ENCODE measurements at places on chromosomes 16 and 17. TPM values are rescaled to one million over a fixed set of nuclear protein-coding genes. Genes with fewer than 3 reads are reported as not detected.

ZNF423 gene
- total RNA-seq = 0.42 TPM

DNA sequence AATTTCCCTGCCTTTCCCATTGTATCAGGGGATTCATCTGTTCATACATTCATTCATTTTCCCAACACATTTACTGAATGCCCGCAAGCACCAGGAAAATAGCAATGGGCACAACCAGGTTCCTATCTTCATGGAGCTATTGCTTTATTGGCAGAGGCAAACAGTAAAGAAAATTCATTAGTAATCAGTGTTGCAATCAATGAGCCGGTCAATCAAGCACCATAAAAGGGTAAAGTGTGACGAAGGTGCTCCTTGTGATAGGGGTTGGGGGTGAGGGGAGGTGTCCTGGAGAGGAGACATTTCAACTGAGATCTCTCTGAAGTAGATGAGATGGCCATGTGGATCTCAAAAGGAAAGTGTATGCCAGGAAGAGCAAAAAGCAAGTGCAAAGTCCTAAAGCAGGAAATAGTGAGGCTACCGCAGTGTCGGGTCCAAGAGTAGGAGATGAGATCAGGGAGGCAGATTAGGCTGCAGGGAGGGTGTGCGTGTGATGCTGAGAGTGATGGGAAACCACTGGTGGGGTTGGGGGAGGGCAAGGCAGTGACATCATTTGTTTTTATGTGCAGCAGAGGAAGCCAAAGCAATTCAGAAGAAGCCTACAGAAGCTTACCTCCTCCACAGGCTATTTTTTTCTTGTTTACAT is 28.4 kb downstream of the CDH13 start:
- no peak for DNase-seq

GRCh38 chr16:84916850-84917249 is 94.5 kb downstream of the ZDHHC7 start:
- DNase-seq = no peak

DNA sequence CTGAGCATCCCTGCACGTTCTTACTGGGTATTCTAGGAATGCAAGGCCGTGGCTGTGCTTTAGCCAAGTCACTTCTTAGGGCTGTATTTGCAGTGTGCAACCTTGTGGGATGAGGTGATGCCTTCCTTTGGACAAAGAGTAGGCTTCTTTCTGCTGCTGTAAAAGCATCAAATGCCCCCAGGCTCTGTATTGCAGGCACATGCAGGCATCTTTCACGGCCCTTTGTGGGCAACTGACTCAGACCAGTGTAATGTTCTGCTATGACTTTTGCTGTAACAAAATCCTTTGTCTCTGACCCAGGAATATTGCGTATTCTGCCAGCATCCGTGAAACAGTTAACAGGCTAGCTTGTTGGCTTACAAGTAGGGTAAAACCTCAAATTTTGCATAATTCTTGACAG is 30.9 kb upstream of the GCSH start:
- no peak for DNase-seq

PRSS33 gene
- not detected for total RNA-seq

DNA sequence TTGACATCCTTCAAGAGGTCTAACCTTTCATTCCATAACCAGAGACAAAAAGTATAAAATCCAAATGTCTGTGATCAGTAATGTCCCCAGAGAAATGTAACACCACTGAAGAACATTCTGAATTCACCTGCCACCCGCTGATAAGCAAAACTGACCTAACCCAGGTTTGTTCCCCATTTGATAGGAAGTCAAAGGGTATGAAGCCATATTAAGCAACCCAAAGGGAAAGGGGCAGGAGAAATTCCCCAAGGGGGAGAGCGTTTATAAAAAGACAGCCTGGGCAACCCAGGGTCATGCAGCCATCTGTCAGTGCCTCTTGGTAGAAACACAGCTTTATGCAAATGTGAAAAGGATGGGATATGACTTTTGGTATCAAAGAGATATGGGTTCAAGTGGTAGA is 30.7 kb upstream of the PIK3R6 start:
- DNase-seq = no peak

DNA sequence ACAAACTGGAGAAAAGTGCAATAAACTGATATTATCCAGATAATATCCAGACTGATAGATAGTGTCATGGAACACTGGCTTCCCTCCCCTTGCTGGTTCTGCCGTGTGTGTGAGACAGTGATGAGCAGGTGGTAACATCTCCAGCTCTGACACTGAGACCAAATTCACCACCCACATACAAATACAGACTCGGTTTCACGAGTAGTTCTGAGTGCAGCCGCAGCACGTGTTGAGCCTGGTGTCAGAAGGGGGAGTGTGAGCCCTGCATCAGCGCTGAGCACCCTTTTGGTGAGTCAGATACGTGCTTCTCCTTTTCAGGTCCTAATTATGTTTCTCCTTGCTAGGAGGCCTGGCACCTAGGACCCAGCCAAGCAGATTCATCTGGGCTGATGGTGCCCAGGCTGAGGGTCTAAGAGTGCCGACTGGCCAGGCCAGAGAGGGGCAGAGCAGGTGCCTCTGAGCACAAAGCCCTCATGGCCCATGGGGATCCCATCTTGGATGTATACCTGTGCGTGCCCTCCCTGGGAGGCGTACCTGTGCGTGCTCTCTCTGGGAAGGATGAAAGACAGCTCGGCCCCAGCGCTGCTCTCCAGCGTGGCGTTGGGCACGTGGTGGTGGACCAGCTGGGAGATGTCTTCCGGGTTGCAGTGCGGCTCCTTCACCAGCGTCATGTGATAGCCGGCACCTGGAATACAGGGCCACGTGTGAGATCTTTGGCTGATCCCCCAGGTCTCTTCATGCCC is 27.3 kb upstream of the RNPS1 start:
- no peak for DNase-seq

HEATR9 gene
- 0.08 TPM for total RNA-seq

CDH3 gene
- 0.19 TPM for total RNA-seq

GRCh38 chr16:89137666-89138512 is 33.7 kb upstream of the CDH15 start:
- DNase-seq = no peak

TAT gene
- 10.6 TPM for total RNA-seq

- no peak for DNase-seq
These were observed 18.4 kb downstream of the GOSR1 start for GRCh38 chr17:30495586-30495985.

CDH5 gene
- 15.6 TPM for total RNA-seq

HSPB9 gene
- 0.17 TPM for total RNA-seq

GRCh38 chr17:10907370-10907769 is 69.5 kb upstream of the PIRT start:
- DNase-seq = no peak

DNA sequence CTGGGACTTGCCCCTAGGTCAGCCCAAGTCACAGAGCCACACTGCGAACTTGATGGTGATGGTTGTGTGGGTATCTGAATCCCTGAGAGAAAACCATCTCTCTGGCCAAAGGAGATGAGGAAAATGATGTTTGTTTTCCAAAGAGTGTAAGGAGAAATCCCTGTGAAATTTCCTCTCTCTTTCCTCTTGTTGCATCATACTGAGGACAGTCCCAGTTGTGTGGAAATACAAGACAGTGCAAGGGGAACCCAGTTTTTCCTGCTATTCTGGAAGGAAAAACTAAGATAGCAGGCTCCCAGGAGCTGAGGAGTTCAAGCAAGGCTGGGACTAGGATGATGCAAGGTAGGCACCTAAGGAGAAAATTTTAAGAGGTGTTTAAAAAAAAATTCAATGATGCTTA is 86.8 kb upstream of the TOM1L1 start:
- DNase-seq = no peak

- DNase-seq = no peak
These were observed 1.2 kb downstream of the HS3ST4 start for GRCh38 chr16:25692742-25693508.

DNA sequence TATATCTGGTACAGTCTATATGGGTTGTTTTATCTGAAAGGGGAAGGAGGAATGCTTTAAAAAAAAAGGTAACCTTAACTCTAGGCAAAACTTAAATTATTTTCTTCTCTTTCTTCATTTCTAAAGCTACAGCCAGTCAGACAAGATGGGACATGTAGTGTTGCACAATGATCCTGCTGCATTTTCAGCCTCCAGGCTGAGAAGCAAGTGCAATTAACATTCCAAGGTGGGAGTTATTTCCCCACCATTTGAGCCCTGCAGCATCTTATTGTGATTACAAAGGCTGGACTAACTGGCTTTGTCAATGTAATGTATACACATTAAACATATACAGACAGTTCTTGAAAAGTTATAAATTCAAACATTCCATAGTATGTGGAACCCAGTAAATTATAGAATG is 22.6 kb upstream of the NF1 start:
- no peak for DNase-seq

- DNase-seq = no peak
These were observed 6.0 kb downstream of the COG1 start for GRCh38 chr17:73198930-73199260.

- no peak for DNase-seq
These were observed 231.1 kb downstream of the SOX9 start for GRCh38 chr17:72351884-72352346.

DNA sequence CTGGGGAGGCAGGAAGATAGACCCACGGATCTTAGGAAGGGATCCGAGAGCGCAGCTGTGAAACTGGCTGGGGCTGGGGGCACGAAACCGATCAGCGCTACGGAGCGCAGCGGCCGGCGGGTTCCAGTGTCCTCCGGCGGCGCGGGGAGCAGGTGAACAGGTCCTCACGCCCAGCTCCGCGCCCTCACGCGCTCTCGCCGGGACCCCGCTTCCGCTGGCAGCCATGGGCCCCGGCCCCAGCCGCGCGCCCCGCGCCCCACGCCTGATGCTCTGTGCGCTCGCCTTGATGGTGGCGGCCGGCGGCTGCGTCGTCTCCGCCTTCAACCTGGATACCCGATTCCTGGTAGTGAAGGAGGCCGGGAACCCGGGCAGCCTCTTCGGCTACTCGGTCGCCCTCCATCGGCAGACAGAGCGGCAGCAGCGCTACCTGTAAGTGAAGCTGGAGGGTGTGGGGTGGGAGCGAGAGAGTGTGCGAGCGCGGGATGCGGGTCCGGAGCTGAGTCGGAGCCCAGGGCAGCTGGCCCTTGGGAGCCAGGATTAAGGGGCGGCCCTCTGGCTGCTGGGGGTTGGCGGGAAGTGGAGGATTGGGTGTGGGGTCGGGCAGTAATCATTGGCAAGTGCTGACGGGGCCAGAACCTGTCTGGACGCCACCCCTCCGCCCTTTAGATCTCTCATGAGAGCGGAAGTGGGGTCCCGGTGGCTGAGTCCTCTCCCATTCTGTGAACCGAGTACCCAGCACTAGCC is 479 bp downstream of the ITGA3 start:
- DNase-seq = no peak

- no peak for DNase-seq
These were observed 24.2 kb upstream of the TMC5 start for GRCh38 chr16:19393226-19394111.

GRCh38 chr16:35102780-35103403 is 1643.5 kb downstream of the TP53TG3F start:
- DNase-seq = no peak

OTOP2 gene
- total RNA-seq = not detected

ATXN1L gene
- 10.7 TPM for total RNA-seq

- no peak for DNase-seq
These were observed 165.7 kb downstream of the STX8 start for GRCh38 chr17:9409878-9410277.

DNA sequence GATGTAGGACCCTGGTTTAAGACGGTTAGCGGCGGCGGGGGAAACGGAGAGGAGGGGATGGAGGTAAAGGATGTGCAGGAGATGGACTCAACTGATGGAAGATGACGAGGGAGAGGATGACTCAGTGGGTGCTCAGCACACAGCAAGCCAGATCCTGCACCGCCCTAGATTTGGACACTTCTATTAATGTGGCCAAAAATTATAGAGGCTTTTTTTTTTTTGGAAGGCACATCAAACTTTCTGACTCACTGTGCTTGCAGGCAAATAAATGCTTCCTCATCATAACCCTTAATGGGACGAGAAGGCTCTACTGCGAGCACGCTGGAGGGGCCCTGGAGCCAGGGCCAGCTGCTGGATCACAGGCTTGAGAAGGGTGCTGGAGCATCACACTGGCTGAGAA is 36.0 kb downstream of the RTN4RL1 start:
- DNase-seq = no peak

KRTAP9-8 gene
- not detected for total RNA-seq

GRCh38 chr17:69213059-69213813 is 15.4 kb downstream of the ABCA10 start:
- DNase-seq = no peak

DNA sequence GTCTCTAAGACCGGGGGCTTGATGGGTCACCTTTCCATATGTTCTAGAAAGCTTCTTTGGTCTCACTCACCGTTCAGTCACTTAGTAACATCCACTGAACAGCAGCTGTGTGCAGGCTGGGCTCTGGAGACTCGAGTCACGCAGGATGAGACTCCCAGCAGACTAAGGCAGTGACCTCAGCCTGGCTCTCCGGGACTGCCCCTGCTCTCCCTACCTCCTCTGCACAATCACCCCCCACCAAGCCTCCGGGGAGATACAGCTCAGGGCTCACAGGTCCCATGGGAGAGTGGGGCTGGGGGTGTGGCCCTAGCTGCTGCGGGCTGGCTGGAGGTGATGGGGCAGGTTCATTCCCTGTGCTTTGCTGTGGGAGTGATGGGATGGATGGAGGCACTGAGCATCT is 14.1 kb downstream of the FLYWCH2 start:
- no peak for DNase-seq

SSTR5 gene
- not detected for total RNA-seq

- no peak for DNase-seq
These were observed 7.4 kb downstream of the LASP1 start for GRCh38 chr17:38877130-38877851.

- no peak for DNase-seq
These were observed 2.4 kb downstream of the ANKRD13B start for GRCh38 chr17:29595107-29595942.

GRCh38 chr16:84084570-84085270 is 32.0 kb downstream of the MBTPS1 start:
- DNase-seq = peak; percentile 65

SMCR8 gene
- total RNA-seq = 9.0 TPM

C16orf74 gene
- 0.42 TPM for total RNA-seq

DNA sequence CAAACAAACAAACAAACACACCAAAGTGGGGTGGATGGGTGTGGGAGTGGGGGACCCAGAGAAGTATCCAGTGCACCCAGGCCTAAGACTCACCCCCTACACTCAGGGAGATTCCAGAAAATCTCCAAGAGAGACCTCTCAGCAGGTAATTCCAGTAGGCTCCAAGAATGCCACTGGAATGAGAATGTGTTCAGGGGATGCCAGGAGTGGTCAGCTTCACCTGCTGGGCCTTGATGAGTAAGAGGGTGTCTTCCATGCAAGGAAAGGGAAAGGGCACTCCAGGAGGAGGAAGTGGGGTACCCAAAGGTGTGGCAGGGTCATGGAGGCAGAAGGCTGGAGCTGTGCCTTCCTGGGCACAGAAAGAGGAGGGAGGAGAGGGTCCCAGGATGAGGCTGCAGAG is 9.9 kb downstream of the CDH1 start:
- no peak for DNase-seq

DNA sequence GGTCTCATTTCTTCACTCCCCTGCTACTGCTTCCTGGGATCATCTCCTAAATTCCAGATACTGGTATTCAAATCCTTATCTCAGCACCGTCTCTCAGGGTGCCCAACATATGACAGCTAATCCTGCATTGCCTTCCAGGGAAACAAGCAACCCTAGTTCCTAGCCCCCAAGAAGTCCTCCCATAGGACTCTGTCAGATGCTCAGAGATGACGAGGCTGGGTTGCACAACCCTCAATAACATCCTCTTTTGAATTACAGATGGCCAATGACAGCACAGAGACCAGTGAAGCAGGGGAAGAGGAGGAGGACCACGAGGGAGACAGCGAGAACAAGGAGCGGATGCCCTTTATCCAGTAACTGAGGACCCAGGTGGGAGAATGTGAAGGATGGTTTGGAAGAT is 45.0 kb upstream of the CLEC3A start:
- no peak for DNase-seq

GRCh38 chr17:44005527-44006271 is 1.3 kb downstream of the NAGS start:
- no peak for DNase-seq

HLF gene
- 59.3 TPM for total RNA-seq
